NCI-H1436 treated with DMSO at 0.1 percent for 48 hours (cell line): ENCODE measurements at places on chromosomes 1 and 21.

GRCh38 chr1:201570886-201571624 lies 32.1 kb downstream of the NAV1 start:
- DNase-seq: no peak

- no peak for DNase-seq
Observed at GRCh38 chr21:33026443-33026858, 716 bp downstream of the OLIG2 start.

DNA sequence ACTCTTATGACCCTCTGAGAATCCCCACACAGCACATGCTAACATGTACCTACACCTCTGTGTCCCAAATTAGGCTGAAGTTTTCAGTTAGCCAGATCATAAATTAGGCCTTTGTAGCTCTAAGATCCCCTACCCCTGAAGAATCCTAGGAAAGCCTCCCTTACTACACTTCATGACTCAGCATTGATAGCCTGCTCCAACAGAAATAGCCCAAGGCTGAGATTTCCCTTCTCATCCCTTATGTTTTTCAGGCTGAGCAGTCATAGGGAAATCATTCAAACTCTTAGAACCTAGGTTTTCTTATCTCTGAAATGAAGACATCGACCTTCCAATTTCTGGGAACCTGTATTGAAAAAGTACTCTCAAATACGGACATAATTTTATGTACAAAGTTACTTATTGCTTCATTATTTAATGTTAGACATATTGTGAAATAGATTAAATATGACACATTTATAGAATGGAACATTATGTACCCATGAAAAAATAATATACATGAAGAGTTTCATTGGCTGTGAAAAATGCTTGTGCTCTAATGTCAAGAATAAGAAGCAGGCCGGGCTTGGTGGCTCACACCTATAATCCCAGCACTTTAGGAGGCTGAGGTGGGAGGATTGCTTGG lies 122.4 kb upstream of the UBE2U start:
- DNase-seq: no peak

- DNase-seq: peak; percentile 81
Observed at GRCh38 chr1:216815260-216816131, 92.3 kb upstream of the ESRRG start.

DNA sequence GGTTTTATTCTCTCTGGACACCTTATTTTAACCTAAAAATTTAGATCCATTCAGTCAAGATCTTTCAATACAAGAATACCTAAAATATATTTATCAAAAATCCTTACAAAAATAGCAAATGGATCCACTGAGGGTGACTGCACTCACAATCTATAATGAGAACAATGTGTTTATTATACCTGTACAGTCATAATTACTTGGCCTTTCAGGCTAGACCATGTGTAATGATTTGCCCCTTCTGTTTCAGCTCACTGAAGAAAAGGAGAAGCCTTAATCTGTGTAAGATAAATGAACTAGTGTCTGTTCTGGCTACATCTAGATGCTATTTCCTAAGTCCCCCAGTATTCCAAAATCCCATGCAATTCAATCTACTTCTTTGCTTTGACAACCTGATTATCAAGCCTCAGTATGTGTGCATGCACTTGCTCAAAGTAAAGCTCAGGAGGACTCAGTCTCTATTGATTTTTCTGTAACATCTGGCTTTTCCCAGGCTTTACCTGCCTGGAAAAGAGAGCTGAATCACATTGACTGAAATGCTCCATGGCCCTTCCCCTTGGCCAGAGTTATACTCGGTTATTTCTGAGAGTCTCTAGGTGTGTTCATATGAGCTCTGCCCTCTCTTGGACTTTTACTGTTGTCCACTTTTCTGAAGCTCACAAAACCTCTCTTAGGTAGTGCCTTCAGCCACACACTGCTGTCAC lies 27.6 kb downstream of the CRP start:
- DNase-seq: no peak

- no peak for DNase-seq
Observed at GRCh38 chr1:92404661-92405060, 82.1 kb downstream of the GFI1 start.

- DNase-seq: peak; percentile 7
Observed at GRCh38 chr1:84442256-84442655, 36.8 kb upstream of the RPF1 start.

GRCh38 chr1:26404641-26405040 lies 6.0 kb upstream of the LIN28A start:
- DNase-seq: no peak

DNA sequence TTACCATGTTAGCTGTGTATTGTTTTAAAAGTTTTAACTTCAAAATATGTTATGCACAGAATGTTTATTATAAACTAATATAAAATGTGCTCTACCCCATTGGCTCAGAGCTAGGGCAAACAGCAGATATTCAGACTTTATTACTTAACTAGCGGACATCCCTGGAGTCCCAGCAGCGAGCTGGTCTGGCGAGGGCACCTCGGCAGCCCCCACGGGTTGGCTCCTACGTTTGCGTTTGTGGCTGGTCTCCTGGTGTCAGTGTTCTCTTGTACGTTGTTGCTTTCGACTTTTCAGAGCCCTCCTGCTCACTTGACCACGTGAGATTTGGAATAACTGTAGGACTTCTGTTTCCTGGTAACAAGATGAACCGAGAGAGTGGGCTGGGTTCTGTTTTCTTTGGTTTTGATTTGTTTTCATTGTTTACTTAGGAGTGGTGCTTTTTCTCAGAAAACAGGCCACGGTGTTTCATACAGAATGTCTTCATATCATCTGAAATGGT lies 44.5 kb downstream of the CBS start:
- DNase-seq: no peak

- DNase-seq: no peak
Observed at GRCh38 chr1:204307334-204307883, 52.3 kb downstream of the PLEKHA6 start.

- DNase-seq: no peak
Observed at GRCh38 chr1:82700476-82700875, 899.7 kb downstream of the ADGRL2 start.

- no peak for DNase-seq
Observed at GRCh38 chr1:175000697-175001187, 995 bp downstream of the CACYBP start.

GRCh38 chr1:34591751-34592629 lies 162.9 kb upstream of the GJB5 start:
- no peak for DNase-seq

DNA sequence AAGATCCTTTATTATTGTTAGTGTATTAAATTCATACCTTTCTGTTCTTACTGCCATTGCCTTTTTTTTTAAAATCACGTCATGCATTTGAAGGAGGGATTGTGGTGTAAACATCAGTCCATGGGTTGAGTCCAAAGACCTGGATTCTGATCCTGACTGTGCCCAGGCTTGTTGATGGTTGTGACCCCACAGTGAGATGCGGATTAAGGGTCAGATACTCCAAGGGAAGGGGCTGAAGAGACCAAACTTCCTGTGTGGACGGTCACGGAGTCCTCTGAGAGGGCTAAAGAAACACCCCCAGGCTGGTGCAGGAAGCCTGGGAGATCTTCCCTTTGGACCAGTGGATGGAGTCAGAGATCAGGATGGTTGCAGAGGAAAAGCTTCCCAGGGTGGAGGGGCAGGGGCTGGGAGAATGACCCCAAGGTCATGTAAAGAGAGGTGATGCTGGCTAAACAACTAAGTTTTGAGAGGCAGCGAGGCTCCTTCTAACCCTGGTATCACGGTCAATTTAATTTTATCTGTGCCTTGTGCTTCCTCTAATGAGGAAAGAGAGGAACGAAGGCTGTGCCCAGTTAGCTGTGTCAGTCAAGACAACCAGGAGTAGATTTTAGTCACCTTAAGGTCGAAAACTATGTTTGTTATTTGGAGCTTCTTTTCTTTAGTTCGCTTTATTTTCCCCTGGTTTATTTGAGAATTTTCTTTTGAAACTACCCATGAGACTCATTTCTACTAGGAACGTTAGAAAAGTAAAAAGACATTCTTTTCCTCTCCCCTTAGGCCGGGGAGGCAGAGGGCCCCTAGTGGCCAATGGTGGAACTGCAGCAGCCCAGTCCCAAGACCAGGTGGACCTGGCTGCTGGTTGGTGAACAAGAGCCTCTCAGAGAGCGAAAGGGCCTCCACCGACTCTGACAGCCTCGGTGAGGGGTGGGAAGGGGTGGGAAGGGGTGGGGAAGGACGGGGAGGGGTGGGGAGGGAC lies 8.7 kb upstream of the GPR161 start:
- DNase-seq: peak; percentile 20

GRCh38 chr1:24294228-24294672 lies 24.9 kb upstream of the GRHL3 start:
- no peak for DNase-seq

DNA sequence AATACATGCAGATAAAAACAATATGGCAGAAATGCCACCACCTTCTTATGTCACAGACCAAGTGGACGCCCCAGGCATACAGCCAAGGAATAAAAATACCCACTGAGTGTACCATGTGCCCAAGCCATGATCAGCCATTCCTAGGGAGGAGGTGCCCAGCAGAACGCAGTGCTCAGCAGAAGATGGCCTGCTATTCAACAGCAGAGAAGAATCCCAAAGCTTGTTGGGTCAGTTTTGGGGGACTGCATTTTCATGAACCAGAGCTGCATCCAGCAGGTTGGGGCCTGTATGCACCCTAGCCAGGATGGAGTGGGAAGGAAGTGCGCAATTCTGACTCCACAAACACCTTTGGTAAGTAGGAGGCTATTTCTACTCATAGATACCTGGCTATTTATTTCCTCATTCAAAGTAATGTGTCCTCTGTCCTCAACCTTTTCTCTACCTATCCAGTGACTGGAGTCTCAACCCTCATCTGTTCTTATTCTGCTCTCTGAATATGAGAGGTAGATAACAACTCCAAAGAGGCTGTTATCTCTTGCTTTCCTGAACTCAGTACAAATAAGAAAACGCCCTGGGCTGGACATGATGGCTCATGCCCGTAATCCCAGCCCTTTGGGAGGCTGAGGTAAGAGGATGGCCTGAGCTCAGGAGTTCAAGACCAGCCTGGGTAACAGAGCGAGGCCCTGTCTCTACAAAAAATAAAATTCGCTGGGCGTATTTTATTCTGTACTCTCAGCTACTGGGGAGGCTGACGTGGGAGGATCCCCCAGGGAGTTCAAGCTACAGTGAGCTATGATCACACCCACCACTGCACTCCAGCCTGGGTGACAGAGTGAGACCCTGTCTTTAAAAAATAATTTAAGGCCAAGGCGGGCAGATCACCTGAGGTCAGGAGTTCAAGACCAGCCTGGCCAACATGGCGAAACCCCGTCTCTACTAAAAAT lies 2.5 kb upstream of the PLEKHM2 start:
- no peak for DNase-seq

DNA sequence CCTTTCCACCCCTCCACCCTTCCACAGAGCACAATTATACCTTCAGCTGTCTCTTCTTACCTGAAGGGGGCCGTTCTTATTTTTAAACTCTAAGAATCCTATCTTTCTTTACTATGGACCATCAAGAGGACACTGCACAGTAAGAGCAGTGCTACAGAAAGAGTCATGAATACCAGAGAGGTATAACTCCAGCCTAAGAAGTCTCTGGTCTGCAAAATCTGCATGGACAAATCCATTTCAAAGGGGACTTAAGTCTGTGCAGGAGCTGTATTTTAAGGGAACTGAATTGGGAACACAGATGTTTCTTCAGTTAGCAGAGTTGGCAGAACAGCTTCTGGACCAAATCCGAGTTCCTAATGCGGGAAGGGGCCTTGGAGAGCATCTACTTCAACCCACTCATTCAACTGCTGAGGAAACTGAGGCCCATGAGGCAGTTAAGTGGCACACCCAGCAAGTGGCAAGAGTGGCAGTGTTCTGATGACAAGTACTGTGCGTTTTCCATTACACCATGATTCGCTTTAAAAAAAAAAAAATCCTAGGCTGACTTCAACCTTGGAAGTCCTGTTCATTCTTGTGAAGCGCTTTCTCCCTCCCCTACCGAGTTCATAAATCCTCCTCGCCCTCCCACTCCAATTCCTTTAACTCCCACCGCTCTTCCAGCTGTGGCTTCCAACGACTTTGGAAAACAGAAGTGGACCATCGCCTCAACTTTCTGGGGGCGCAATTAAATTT lies 1.8 kb downstream of the PLPP3 start:
- DNase-seq: no peak

- DNase-seq: no peak
Observed at GRCh38 chr1:30437059-30437576, 286.3 kb downstream of the MATN1 start.

- no peak for DNase-seq
Observed at GRCh38 chr21:22128671-22129070, 1130.5 kb downstream of the NCAM2 start.

GRCh38 chr21:45331531-45332147 lies 43.9 kb upstream of the POFUT2 start:
- no peak for DNase-seq

DNA sequence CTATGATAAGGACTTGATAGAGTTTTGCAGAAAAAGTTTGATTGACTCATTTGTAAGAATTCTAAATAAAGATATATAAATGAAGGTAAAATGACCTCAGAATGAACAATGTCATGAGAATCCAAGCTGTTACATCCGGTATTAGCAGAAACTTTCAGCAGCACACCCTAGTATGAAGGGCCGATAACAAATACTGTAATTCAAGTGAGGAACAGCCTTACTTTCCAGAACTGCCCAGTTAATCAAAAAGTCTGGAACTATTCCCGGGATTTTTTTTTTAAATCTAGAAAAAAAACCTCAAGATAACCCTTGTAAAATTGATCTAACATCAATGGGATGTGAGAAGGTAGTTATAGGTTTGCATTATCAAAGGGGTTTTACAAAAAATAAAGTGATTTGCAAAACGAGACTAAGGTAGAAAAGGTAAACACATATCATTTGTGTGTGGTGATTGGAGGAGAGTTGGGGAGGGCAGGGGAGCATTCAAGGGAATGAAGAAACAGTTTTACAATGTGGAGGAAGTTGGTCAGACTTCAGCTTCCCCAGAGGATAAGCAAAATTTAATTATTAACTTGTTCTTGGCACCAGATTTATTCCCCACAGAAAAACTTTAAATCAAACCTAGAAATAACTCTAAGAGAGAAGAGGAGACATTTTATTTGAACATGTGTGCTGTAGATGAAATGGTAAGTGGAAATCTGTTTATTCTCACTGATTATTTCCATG lies 75.9 kb upstream of the VCAM1 start:
- no peak for DNase-seq

- DNase-seq: no peak
Observed at GRCh38 chr1:117871013-117871412, 58.4 kb downstream of the GDAP2 start.

GRCh38 chr1:103584537-103584936 lies 13.1 kb downstream of the AMY2B start:
- no peak for DNase-seq

DNA sequence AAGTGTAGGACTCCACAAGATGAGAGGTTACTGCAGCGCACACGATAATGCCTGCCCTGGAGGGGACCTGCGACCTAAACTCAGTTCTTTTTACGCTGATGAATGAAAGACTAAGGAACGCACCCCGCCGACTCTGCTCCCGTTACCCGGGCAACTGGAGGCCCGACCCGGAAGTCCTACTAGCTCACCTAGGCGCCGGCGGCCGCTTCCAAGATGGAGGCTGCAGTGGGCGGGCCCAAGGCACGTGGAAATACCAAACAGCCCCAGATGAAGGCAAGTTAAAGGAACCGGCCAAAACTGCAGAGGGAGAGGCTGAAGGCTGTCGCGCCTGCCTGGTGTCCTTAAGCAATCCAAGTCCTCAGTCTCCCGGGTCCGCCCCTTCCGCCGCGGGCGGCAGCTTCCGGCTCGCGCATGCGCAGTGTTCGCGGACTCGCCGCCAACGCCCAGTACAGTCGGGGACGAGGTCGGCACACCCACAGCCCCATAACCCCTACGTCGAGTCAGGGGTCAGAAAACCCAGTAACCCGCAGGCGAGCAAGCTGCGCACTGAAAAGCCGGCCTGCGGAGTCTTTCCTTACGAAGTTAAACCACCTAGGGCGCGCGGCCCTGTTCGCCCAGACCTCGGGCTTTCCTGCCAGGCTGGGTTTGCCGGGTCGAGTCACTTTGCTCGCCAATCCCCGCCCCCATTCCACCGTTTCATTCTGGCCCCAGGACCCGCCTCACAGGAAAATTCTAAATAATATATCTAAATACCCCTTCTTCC lies at the start of gene SETD4:
Gene SETD4, minus strand, starts transcription at position 368 of the 763 bp plus-strand sequence. CDS start 1,638 bp downstream, outside the sequence.
- DNase-seq: peak; percentile 58
